ENCODE measurements at places on chromosomes 2 and 18.

- DNase-seq = no peak
Observed at GRCh38 chr2:1618974-1619373, 125.3 kb downstream of the PXDN start.

DNA sequence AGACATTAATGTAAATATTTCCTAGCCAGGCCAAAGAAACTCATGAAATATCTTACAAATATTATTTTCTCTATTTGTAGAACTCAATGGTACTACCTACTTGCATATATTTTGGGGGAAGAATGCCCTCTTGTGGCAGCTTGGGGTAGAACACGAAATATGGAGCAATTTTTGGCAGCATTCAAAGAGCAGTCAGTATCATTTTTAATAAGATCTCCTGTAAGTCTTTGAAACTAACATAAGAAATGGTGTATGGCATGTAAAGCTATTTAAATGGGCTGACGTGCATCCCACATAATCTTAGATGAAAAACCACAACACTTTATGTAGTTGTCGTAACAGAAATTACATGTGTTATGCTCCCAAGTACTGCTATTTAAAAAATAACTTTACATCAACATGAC lies 62.3 kb upstream of the CCDC195 start:
- DNase-seq = peak; percentile 82

DNA sequence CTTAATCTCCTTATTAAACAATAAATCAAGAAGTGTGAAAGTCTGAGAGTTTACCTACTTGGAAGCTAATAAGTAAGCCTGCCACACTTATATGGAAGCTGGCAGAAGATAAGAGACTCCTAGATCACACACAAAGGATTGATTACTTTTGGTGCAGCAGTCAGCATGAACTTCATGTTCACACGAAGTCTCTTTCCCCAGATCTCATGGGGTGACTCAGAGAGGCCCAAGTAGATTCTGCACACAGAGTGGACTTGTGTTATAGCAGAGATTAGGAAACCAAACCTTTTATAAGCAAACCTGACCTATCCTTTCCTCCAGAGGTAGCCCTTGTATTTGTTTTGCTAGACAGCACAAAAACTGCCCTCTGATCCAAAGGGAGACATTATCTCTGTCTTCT lies 9.9 kb upstream of the GAREM1 start:
- no peak for DNase-seq

DNA sequence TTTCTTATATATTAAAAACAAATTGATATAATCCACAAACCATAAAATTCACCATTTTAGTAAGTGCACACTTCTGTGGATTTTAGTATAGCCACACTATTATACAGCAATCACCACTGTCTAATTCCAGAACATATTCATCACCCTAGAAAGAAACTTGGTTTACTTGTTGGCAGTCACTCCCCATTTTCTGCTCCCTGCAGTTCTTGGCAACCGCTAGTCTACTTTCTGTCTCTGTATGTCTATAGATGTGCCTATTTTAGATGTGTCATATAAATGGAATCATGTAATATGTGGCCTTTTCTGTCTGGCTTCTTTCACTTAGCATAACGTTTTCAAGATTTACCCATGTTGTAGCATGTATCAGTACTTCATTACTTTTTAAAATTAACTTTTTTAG lies 5.7 kb downstream of the CKAP2L start:
- peak; percentile 54 for DNase-seq

GRCh38 chr18:68504441-68505177 lies 210.3 kb downstream of the TMX3 start:
- DNase-seq = no peak

GRCh38 chr2:233156001-233156400 lies 95.5 kb upstream of the ATG16L1 start:
- DNase-seq = no peak

DNA sequence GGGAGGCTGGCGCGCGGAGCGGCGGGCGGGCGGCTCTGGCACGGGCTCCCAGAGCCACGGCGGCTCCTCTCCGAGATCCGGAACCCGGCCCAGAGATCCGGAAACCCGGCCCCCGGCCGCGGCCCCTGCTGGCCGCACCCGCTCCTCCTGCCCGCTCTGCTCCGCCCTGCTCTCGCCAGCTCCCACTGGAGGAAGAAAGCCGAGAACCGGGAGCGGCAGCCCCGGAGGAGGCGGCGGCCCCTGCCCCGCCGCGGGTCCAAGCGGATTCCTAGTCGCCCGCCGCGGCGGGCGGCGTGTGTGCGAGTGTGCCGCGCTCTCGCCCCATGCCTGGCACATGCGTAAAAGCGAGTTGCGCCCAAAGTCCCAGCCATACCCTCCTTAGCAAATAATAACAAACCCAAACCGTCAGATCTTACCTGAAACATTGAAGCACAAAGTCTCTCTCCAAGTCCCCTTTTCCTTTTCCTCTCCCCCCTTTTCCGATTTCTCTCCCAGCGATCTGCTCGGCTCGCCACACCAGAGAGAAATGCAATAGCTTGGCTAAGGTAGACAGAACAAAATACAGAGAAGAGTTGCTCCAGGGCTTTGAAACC lies 108.7 kb upstream of the KCTD1 start:
- DNase-seq = peak; percentile 55

DNA sequence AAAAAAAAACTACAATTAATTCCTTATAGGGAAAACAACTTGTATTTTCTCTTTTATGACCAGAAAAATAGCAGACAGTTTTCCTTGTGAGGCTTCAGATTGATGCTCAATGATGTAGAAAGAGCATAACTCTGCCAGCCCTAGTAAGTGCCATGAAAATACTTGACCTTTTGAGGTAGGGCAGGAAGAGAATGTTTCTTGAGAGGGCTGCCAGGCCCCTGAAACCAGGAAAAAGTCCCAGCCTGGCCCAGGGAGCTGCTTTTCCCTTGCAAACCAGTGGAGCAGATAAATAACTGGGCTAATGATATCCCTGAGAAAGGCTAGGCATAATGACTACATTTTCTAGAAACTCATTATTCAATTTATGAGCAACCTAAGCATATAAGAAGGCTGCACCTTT lies 126.8 kb downstream of the SLC8A1 start:
- DNase-seq = no peak

DNA sequence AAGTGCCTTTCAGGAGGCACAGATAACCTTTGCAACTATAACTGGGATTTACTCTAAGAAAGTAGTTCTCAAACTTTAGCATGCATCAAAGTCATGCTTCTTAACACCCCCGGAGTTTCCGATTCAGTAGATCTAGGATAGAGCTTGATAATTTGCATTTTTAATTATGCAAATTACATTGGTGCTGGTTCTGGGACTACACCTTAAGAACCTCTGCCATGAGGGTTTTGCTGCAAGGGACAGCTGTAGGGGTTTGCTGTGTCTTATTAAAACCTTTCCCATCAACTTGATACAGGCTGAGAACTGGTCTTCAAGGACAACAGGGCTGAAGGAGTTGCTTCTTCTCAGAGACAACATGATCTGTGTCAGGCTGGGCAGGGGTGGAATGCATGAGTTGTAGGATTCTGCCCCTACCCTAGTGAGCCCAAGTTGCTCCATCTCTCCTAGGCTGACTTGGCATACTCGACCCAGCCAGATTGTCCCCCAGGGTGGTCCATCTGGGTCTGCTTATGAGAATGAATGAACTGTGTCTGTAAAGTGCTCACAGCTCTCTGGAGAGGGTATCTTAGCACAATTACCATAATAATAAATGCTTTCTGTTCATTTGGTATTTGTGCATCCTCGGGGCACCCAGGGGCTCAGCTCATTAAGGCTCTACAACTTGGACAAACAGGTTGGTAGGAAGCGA lies 232.7 kb downstream of the CLIP4 start:
- no peak for DNase-seq

GRCh38 chr2:3634596-3635121 lies 23.3 kb upstream of the ALLC start:
- DNase-seq = no peak

GRCh38 chr2:201260302-201260800 lies at the start of gene CASP8:
TSS of gene CASP8 (plus strand) at chr2:201260536. CDS start at chr2:201266487, 5,951 bp downstream.
- DNase-seq = peak; percentile 48

DNA sequence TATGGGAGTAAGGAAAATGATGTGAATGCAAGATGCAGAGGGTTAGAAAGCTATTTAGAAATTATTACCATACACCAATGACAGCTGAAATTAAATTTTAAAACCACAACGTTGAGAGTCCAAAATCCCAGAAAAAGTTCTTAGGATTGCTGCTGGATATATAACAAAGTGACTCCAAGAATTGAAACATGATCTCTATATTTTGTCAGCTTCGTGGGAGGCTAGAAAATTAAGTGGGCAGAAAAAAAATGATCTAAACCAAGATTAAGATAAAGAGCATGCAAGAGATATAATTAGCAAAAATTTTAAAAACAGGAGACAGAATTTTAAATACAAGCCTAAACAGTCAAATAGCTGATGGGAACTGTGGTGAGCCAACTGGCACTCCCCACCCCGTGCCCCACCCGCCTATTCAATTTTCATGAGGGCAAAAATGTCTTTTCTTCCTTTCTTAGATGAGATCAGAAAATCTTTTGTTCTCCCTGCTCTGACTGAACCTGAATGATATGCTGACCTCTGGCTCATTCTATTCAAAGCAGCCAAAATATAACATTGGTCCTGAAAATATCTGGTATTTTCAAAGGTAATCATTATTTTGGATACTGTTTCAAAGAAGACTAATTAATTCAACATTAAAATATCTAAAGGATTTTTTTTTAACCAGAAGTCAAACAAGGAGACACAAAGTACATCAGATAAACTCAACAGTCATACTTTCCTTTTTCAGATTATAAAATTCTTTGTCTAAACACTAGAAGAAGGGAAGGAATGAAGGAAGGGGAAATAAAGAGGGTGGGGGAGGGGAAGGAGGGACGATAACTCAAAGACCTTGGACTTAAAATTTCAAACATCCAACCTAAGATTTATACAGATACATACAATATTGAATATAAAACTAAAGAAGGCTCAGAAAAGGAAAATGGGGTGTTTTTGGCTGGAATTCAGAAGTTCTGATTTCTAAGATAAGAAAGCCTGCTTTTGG lies 12.2 kb downstream of the KANSL3 start:
- DNase-seq = peak; percentile 64

GRCh38 chr2:25664183-25664964 lies 9.0 kb downstream of the DTNB start:
- peak; percentile 82 for DNase-seq

DNA sequence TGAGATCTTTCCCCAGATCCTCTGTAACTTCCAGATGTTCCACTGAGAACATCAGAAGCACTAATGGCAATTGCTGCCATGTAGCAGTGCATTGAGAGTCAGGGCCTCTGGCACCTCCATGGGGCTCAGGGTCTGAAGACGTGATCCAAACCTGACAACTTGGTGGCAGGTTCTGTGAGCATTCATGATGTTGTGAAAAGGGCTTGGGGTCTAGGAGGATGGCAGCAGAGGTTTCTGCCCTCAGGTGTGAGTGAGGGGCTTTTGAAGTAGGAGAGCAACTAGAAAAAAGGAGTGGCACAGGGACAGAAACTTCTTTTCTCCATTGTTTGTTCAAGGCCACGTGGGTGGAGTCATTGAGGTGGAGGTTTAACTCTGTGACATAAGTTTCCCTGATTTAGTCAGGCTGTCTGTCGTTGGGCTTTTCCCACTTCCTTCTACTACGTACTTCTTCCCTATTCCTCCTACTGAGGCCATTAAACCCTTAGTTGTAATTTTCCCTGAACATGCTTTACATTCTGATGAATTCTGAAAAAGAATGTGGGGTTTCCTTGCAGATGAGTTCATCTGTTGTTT lies 13.1 kb downstream of the CFLAR start:
- peak; percentile 76 for DNase-seq

DNA sequence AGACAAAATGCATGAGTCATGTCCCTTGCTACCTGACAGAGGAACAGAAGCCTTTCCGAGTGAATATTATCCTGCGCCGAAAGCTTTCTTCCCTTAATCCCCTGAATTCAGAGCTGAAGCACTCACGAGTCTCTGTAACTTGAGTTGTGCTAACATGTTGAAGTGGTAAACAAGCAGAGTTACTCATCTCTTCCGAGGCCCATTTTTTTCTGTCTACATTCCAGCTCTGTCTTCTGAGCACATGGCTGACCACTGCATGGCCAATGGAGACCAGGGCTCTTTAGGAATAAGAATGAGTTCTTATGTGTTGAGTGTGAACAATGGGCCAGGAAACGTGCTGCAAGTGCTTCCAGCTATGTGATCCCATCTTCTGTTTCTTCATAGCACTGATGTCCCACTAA lies 73.1 kb upstream of the PID1 start:
- peak; percentile 41 for DNase-seq

GRCh38 chr18:24051031-24051947 lies 36.7 kb downstream of the TTC39C start:
- peak; percentile 44 for DNase-seq

DNA sequence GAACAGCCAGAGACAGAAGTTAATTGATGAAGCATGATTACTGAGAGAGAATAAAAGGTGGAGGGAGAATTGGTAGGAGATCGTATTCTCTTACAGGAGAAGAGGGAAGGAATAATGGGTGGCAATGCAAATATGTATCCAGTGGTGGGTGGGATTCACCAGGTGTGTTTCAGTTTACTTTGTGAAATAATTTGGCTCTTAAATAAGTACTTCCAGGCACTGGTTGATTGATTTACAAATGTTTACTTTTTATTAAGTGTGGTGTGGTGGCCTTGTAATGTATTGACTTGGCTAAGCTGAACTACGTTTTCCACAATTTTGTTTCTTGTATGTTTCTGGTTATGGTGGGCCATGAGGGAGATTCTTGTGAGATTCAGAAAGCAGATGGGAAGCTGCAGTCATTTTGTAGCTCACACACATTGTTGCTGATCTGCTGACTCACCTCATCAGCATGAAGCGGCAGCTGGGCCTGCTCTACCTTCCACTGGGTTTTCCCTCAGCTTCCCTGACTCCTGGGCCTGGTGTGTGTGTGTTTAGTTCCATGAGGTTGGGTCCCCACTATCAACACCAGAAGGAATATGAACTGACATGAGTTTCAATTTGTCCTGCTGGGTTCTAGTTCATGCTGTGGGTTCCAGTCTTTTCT lies 32.6 kb downstream of the MYL12B start:
- peak; percentile 67 for DNase-seq

DNA sequence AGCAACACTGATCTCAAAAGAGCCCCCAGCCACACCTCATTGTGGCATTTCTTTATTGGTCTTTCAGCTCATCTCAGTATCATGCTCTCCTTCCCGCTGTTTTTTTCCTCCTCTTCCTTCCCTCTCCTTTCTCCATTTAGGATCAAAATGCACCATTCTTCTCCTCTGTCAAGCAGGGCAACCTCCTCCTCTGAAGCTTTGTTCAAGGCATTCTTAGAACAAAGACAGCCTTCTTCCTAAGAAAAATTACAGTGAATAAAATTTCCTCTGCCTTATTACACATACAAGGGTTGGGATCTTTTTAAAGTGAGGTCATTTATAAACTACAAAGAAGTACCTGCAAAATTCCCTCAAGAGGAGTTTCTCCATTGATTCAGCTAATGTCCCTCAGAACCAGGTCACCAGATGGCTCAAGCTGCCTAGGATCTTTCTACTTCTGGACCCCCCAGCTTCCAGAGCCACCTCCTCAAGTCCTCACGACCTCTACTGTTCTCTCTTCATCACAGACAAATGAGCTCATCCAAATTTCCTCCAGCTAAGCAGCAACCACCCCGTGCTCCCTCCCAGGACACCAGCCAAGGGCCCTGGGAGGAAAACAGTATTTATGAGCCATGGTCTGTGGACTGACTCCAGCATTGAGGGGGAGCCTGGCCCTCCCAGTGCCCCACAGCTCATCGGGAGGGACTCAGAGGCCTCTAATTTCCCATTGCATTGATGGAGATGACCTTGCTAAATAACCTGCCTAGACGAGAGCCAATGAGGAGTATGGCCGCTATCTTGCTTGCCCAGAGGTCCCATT lies 18.0 kb downstream of the SFXN5 start:
- DNase-seq = peak; percentile 57

GRCh38 chr2:27651056-27651455 lies 12.4 kb downstream of the SUPT7L start:
- no peak for DNase-seq

GRCh38 chr2:238908960-238909951 lies 61.4 kb downstream of the TWIST2 start:
- peak; percentile 65 for DNase-seq

All from fibroblast of the aortic adventitia (primary cell).